ENCODE measurements at places on chromosomes 13 and 19.
A peak's percentile ranks its signal among the peaks of the same experiment; 100 is the strongest.

DNA sequence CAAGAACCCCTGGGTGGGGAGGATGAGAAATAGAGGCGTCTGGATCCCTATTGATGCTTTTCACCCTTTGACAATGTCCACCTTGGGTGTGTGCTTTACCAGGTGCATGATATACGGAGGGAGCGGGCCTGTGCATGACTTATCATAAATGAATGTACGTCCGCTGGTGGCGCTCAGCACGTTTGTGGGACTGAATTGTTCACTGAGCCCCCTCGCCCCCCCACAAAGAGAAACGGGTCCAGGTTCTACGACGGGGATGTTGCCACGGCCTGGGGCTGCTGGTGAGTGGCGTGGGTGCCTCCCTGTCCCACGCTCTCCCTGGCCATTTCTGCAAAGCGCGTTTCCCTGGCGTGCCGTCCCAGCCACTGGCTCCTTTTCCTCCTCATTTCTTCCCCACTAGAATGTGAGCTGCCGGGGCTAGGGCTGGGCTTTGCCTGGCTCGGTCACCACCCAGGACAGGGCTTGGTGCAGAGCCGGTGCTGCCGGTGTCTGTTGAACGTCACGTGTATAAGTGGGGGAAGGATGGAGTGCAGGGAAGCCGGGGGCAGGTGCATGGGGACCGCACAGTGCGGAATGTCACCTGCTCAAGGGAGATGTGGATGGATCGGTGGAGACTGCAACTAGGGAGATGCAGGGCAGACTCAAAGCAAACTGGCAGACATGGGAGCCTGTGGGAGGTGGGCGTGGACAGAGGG, 21.6 kb downstream of the LRRC4B start:
- DNase-seq = no peak

GRCh38 chr19:51139299-51140014, 2.6 kb upstream of the SIGLEC7 start:
- DNase-seq = no peak

- DNase-seq = no peak
Measured at GRCh38 chr19:48415395-48415794, 21.9 kb downstream of the GRIN2D start.

DNA sequence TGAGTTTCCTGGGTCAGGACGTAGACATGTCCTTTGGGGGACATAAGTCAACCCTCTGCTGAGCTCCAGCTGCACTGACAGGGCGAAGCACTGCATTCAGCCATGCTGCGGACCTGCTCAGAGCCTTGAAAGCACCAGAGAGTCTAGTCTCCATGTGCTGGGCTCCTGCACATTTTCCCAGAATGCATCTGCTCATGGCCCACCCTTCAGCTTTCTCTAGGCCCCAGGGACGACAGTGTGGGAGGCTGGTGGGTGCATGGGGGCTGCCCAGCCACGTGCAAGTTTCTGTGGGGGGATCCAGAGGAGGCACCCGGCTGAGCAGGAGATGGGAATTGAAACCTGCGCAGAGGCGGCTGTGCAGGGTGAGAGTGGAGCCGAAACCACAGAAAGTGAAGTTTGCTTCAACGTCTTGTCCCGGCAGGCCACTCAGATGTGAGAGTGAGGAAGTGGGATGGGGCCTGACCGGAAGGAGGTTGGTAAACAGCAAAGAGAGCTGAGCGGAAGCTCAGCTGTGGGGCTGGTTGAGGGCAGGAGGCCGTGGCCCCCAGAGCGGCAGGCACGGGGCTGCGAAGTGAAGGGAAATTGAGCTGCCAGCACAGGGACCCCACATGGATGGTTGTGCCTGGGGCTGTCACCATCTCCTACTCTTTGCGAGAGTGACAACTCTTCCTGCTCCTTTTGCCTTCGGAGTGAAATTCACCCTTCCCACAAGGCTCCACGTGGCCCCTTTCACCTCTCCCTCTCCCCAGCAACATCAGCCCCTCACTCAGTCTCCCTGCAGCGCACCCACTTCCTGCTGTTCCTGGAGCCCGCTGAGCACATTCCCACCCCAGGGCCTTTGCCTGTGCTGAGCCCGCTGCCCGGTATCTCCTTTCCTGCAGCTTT, 11.8 kb downstream of the PGLS start:
- no peak for DNase-seq

- DNase-seq = peak; percentile 17
Measured at GRCh38 chr13:81017513-81018152, 676.7 kb upstream of the SPRY2 start.

- DNase-seq = peak; percentile 29
Measured at GRCh38 chr13:96052656-96053002, 572 bp downstream of the UGGT2 start.

GRCh38 chr13:40812102-40812501, 22.7 kb downstream of the SLC25A15 start:
- no peak for DNase-seq

GRCh38 chr19:14830702-14831101, 4.3 kb downstream of the OR7A5 start:
- no peak for DNase-seq

DNA sequence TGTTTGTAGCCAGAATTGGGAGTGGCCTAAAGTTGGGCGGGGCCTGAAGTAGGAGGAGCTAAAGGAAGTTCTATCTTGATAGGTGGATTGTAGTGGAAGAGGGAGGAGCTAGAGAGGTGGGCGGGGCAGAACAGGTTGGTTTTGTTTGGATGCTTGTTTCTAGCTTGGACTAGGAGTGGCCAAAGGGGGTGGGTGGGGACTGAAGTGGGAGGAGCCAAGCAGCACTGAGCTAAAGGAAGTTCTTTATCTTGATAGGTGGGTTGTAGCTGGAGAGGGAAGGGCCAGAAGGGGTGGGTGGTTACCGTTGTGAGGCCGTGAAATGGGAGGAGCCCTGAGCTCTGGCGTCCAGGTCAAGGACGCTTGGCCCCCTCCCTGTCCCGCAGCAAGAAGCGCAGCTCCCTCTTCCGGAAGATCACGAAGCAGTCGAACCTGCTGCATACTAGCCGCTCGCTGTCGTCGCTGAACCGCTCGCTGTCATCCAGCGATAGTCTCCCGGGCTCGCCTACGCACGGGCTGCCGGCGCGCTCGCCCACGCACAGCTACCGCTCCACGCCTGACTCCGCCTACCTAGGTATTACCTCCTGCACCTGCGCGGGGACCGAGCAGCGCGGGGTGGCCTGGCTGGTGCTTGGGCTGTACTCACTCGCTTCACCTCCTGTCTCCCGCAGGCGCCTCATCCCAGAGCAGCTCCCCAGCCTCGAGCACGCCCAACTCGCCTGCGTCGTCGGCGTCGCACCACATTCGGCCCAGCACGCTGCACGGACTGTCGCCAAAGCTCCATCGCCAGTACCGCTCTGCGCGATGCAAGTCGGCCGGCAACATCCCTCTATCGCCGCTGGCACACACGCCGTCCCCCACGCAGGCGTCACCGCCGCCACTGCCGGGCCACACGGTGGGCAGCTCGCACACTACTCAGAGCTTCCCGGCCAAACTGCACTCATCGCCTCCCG, 8.0 kb downstream of the DNASE2 start:
- no peak for DNase-seq

DNA sequence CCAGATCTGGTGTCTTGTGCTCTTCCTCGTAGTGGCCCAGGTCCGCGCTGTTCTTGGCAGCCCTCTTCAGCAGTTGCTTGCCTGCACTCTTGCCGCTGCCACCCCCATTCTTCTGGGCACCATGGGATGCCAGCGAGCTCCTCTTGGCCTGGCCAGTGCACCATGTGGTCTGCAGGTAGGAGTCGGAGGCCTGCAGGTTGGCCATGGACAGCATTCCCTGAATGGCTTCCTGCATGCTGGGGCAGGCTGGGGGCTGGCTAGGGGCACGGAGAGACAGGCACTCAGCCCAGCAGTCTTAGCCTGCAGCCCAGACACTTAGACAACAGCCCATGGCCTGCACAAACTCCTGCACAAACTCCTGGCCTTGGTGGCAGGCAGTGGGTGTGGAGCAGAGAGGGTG, 234.9 kb downstream of the TUBA3C start:
- DNase-seq = no peak

DNA sequence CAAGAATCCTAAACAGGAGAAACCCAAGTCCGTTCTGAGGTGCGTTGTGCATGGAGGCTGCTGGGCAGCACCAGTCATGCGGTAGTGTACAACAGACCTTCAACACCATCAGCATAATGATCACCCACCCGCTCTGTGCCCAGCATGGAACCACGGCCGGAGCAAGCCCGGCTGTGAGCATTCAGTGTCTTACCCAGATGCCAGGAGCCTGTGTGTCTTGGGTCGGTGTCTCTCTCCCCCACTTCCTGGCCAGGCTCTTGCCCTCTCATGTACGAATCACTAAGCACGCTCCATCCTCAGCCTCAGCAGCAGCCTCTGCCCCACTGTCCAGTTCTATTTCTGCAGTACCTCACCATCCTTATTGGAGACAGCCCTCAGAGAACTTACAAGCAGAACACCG, 231.6 kb upstream of the IRS2 start:
- no peak for DNase-seq

GRCh38 chr19:30312582-30313352, 59.4 kb upstream of the ZNF536 start:
- DNase-seq = no peak

DNA sequence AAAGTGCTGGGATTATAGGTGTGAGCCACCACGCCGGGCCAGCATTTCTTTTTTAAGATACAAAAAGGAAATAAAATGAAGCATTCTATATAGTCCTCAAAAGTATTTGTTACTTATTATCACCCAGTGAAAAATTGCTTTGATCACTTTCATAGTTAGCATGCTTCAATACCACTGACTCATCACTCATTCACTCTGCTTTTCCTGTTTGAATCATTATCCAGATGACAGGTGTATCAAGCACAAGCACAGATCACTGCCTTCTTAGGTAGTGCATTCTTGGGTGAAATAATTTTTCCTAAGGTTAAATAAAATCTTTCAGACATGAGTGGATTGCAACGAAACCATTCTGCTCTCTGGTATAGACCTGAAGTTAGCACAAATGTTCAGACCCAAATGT, 35.8 kb upstream of the SPART start:
- no peak for DNase-seq

- DNase-seq = no peak
Measured at GRCh38 chr13:28532388-28533124, 37.6 kb upstream of the FLT1 start.

DNA sequence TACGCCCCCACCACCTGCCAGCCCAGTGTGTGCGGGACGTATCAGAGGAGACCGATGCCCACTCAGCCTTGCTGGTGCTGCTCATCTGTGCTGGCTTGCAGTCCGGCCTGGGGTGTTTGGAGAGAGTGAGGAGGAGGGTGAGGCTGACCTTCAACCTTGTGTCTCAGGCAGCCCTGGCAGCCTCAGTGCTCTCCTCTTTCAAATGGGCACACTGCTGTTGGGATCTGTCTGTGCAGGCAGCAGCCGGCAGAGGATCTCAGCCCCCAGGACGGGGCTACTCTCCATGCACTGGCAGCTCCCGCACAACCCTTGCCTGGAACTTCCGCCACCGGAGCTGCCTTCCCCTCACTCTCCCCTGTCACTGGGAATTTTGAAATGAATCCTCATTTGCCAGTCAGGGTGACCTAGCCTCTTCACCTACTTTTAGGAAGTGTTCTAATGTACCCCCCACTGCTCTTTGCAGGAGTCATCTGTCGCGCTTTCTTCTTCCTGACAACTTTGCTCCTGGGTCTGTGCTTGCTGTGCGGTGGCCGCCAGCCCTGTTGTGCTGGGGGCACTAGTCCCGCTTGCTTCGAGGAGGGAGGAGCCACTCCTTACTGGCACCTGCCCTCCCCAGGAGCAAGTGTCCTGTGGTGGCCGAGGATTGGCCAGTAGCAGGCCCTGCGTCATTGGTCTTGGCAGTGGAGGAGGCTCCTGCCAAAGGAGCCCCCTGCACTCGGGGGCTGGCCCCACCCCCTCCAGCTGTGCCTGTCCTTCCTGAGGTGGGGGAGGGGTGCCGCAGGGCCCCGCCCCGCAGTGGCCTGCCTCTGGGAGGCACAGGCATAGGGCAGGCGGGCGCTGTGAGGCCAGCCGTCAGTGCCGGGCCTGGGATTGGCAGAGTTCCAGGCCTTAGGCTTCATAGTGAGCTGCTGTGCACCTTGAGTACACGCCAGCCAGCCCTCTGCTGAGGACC, 53.4 kb downstream of the TSSK6 start:
- DNase-seq = no peak

DNA sequence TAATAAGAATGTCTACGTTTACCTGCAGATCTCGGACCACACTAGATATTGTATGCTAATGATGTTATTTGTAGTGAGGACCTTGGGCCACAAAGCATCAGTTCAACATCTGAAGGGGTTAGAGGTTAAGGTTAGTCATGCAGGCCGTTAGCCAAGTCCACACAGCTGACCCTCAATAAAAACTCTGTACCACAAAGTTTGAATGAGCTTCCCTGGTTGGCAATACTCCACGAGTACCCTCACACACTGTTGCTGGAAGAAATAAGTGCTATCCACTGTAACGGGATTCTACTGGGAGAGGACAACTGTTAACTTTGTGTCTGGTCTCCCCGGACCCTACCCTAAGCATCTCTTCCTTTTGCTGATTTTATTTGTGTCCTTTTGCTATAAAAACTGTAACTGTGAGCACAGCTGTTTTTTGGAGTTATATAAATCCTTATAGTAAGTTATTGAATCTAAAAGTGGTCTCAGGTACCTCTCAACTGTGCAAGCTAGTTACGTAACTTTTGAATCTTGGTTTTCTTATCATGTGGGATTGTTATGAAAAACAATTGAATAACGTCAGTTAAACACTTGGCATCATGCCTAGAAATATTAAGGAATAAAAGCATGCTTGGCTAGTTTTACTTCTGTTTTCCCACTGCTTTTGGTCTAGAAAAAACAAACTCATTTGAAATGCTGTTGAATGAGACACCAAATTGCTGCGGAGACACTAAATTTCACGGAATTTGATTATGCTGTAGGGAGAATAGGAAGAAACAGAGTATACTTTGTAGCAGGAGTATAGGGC, 181.5 kb downstream of the DNAJC3 start:
- DNase-seq = no peak

DNA sequence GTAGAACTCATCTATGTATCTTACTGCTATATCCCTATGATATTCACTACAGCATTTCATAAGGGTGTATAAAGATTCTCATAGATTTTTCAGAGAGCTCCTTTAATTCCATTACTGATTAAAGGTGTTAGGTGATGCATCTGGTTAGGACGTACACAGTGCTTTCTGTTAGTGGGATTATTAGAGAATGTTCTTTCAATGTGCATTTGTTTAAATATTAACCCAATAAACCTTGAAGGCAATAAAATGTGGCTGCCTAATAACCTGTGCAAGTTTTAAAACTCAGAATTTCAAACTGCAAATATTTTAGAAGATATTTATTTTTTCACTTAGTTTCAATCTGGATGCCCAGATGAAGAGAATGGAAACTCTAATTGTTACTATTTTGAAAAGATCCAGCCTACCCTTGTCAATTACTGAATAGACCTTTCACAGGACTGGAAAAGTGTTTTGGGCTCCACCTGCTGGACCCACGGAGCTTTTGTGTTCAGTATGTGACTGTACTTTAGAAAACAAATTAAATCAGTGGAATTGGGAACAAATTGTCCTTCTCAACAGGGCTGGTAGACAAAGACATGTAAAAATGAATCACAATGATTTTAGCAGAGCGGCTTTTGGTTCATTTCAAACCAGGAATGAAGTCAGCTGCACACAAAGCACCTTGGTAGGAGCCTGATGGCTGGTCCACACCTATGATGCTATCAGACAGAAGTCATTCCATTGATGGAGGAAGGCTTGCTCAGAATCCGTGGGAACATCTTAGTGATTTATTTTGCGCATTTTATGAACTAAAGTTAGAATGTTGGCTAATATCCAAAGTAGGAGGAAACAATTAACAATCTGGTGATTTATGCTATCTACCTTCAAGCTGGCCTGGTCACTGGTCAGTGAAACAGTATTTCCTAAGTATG, 89.4 kb upstream of the RAP2A start:
- no peak for DNase-seq

GRCh38 chr19:4911786-4912672, 2.7 kb downstream of the UHRF1 start:
- DNase-seq = no peak

- DNase-seq = no peak
Measured at GRCh38 chr13:113275387-113275786, 21.7 kb upstream of the LAMP1 start.

Measured in left renal cortex interstitium (tissue), 4 donors.